ENCODE measurements at places on chromosomes 7 and 10.

- no peak for DNase-seq
Observed at GRCh38 chr7:21041666-21042065, 255.0 kb upstream of the SP8 start.

DNA sequence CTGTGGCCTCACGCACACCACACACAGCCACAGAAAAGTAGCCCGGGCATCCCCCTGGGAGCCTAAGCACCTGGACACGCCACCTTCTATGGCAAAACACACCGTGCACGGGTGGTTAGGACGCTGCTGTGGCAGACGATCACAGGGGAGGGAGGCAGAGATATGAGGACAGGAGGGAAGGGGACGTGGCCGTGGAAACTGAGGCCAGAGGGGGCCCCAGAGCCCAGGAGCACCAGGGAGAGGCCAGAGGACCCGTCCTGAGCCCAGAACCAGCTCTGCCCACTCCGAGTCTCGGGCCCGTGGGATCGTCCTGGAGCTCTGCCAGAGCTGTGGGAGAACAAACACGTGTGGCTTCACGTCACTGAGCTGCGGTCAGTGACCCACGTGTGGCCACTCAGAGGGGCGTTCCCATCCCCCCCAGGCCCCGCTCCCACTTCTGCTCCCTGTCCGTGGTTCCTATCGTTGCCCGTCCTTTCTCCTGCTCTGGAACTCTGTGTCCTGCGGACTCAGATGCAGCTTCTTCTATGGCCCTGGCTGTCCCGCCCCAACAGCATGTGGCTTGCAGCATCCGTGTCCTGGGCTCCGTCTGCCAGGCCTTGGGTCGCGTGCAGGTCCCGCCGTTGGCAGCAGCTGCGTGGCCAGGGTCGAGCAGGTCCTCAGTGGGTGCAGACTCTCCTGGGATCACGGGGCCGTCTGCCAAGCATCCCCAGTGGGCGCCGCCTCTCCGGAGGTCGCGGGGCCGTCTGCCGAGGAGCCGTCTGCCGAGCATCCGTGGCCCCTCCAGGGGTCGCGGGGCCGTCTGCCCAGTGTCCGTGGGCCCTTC is 31.0 kb downstream of the GET4 start:
- DNase-seq = no peak

GRCh38 chr7:26659121-26659520 is 205.3 kb downstream of the SKAP2 start:
- DNase-seq = no peak

GRCh38 chr7:27367179-27367932 is 124.8 kb downstream of the EVX1 start:
- DNase-seq = no peak

- DNase-seq = no peak
Observed at GRCh38 chr10:125992254-125992653, 95.9 kb downstream of the FANK1 start.

GRCh38 chr7:121558288-121558687 is 162.2 kb upstream of the FAM3C start:
- no peak for DNase-seq

DNA sequence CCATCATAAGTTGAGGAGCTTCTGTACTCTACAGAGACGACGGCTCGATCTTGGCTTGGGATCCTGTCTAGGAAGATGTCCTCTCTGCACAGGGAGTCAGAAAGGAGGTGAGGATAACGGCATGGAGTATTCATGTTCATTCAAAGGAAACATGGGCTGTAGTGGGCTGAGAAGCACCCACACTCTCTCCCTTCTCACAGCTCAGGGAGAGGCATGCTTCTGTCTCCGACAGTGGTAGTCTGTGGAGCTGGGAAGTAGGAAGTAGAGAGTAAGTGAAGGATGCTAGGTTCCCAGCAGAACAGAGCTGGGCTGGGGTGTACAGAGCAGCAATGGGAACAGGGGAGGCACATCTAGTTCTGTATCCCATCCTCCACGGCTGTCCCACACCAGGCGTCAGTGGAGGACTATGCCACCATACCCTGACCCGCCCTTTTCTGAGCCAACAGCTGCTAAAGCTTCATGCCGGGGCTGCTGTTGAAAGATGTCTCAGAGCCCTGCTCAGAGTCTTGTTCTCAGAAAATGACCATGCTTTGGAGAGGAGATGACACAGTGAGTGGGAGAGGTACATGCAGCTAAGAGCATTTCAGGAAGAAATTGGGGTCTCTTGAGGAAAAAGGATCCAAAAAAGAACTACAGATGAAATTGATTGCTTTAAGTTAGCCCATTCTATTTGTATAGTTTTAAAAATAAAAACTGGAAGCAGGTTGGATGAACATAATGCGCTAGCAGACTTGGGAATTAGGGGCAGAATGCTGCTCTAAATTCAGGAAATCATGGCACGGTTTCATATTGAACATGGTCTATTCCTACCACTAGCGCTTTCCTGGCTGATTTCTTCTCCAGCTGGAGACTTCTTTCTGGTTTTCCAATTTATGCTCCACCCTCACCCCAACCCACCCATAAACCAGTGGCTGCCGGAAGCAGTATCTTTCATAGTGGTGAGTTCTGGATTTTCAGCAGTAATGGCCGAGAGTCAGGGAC is 138.6 kb downstream of the CHN2 start:
- no peak for DNase-seq

DNA sequence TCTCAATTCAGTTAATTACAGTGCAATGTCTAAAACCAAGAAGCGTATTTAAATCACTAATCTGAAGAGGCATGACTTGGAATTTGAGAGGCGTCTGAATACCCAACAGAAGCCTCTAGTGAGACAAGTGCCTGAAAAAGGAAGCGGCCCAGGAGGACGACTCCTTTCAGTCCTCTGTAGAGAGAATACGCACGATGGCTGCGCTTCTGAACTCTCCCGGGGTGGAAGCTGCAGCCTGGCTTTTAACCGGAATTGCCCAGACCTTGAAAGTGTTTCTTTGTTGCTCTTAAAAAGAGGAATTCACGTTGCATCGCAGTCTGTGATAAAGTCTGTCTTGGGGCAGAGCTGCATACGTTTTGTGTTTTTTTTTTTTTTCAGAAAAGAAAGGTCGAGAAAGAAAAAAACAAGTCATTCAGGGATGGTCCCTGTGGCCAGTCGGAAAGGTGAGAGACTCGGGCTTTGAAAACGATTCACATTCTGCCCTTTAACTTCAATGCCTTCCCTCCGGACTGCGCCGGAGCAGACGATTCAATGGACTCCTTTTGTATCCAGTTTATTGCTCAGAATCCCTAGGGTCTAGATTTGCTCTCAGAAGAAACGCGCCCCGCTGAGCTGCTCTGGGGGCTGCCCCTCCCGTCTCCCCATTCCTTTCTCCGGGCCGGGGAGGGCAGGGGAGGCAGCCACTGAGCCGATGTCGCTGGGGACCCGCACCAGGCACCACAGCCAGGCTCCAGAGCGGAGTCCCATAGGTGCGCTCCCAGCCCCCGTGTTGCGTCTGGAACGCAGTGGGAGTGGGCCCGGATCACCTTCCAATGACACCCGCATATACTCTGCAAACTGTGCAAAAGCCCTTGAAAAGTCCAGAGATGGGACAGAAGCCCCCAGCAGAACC is 994 bp upstream of the PTF1A start:
- DNase-seq = no peak

- DNase-seq = no peak
Observed at GRCh38 chr10:125023862-125024496, 82.1 kb downstream of the ZRANB1 start.

- DNase-seq = no peak
Observed at GRCh38 chr7:128699196-128699712, 27.2 kb downstream of the GARIN1A start.

DNA sequence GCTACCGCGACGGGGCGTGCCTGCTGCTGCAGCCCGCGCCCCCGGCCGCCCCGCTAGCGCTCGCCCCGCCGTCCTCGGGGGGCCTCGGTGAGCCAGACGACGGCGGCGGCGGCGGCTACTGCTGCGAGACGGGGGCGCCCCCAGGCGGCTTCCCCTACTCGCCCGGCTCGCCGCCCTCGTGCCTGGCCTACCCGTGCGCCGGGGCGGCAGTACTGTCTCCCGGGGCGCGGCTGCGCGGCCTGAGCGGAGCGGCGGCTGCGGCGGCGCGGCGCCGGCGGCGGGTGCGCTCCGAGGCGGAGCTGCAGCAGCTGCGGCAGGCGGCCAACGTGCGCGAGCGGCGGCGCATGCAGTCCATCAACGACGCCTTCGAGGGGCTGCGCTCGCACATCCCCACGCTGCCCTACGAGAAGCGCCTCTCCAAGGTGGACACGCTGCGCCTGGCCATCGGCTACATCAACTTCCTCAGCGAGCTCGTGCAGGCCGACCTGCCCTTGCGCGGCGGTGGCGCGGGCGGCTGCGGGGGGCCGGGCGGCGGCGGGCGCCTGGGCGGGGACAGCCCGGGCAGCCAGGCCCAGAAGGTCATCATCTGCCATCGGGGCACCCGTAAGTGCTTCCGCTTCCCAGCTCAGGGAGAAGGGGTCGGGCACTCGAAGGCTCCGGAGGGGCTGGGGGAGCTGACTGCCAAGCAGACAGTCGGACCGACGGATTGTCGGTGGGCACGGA is 761 bp downstream of the PTF1A start:
- peak; percentile 16 for DNase-seq

- DNase-seq = no peak
Observed at GRCh38 chr7:120876922-120877321, 19.0 kb upstream of the TSPAN12 start.

- DNase-seq = no peak
Observed at GRCh38 chr10:98295907-98296306, 27.9 kb upstream of the LOXL4 start.

GRCh38 chr7:105206985-105207384 is 181.7 kb downstream of the SRPK2 start:
- DNase-seq = no peak

GRCh38 chr7:95906851-95907250 is 134.5 kb downstream of the DYNC1I1 start:
- no peak for DNase-seq

DNA sequence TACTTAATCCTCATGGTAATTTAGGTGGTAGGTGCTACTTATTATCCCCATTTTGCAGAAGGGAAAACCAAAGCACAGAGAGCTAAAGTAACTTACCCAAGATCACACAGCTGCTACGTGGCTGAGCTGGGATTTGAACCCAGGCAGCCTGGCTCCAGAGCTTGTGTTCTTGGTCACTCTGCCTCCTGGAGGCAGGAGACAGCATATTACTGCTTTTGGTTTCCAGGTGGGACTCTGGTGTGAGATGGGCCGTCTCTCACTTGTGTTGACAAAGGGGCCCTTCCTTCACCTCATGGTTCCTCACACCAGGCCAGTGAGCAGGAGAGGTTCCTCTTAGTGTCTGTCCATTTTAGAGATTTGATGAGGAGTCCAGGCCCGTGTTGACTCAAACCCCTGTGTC is 79.8 kb upstream of the PPIF start:
- no peak for DNase-seq

DNA sequence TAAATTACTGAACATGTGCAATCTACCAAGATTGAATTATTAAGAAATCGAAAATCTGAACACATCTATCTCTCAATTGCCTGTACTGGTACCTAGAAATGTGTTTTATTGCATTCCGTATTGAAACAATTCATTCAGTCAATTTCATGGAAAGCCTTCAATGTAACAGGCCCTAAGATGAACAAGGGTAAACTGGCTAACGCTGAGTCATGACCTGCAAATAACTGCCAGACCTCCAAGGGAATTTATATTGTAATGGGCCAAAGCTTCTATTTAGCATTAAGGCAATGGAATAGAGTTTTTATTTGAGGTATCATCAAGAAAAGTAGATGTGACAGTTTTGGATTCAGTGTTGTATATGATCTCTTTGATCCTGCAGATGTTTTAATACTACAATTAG is 49.9 kb upstream of the CD36 start:
- no peak for DNase-seq

GRCh38 chr10:43075612-43076003 is 1.3 kb upstream of the RET start:
- DNase-seq = no peak

DNA sequence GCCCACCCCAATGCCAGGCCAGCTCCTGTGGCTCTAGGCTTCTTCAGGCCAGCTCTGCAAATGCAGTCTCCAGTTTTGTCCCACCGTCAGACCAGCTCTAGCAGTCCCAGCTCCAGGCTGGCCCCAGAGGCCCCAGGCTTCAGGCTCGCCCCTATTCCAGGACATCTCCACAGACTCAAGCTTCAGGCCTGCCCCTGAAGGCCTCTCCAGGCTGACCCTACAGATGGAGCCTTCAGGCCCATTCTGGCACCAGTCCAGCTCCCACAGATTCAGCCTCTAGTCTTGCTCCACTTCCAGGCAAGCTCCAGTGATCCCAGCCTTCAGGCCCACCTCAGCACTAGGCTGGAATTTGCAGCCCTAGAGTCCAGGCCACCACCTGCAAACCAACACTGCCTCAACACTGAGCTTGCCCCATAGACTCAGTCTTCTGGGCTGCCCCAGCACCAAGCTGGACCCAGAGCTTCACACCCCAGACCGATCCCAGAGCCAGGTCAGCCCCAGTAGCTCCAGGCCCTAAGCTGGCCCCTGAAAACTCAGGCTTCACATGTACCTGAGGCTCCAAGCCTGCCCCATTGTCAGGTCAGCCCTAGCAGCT is 170.2 kb downstream of the ITGB1 start:
- no peak for DNase-seq

- no peak for DNase-seq
Observed at GRCh38 chr7:30451539-30452279, 26.9 kb downstream of the NOD1 start.

DNA sequence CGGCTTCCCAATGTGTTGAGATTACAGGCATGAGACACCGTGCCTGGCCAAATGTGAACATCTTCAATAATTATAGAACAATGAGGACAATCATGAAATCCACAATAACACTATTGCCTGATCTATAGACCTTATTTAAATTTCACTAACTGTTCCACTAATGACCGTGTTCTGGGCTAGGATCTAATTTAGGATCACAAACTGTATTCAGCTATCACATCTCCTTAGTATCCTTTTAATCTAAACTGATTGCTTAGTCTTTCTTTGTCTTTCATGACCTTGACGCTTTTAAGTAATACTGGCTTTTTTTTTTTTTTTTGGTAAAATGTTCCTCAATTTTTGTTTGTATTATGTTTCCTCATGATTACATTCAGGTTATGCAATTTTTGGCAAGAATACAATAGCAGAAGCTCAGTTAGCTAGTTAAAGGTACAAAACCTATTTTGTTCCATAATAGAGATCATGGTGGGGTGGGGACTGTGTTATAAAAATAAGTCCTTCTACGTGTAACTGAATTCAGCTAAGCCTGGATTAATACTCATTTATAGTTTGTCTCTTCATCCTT is 158.4 kb downstream of the AOAH start:
- no peak for DNase-seq

- no peak for DNase-seq
Observed at GRCh38 chr10:83921984-83922860, 217.1 kb upstream of the GHITM start.

Measured in GM10248 (cell line).